ENCODE measurements at places on chromosomes 7 and 10. TPM values are rescaled to one million over a fixed set of nuclear protein-coding genes. Genes with fewer than 3 reads are reported as not detected.

GRCh38 chr10:88851706-88852105 lies at the start of gene ANKRD22:
TSS of gene ANKRD22 (minus strand) at chr10:88851844. CDS start at chr10:88851607, 237 bp downstream.
- no peak for DNase-seq

DNA sequence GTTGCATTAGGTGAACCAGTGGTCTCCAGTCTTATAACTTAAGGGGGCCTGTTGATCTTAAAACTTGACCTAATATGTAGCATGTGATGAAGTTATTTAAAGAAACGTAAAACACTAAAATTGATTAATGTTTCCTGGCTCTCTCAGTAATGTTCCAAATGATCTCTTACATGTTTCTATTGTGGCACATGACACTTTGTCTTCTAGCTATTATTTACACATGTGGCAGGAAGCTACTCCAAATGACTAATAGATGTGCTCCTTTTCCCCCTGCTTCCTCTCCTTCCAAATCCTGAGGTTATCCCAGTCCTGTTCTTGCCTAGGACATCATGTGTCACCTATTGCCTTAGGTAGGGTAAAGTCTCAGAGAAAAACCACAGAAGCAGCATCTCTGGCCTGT lies 89.4 kb downstream of the FAS start:
- DNase-seq, result no peak

GRCh38 chr10:71053169-71053895 lies 159.0 kb upstream of the UNC5B start:
- no peak for DNase-seq

DNA sequence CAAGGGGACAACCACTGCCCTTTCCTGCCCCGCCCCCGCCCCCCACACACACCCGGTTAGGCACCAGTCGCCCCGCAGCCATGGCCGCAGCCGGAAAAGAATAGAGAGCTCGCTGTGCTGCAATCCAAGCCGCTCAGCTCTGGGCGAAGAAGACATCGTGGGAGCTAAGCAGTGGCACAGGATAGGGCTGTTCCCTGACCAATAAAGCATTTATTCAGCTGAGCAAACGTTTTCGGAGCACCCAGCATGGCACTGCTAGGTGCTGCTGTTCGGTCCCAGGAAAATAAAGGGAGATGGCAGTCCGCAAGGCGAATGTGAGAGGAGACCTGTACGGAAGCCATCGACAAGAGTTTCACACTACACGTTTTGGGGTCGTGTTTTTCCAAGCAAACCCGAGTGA lies 18.3 kb downstream of the SKIDA1 start:
- no peak for DNase-seq

The SCART1 gene
- 10.5 TPM for total RNA-seq

All from CD4-positive, alpha-beta memory T cell (primary cell).